ENCODE measurements at places on chromosomes 2 and 18. TPM values are rescaled to one million over a fixed set of nuclear protein-coding genes. Genes with fewer than 3 reads are reported as not detected.

The ASB18 gene
- total RNA-seq, result 0.50 TPM

The PID1 gene
- total RNA-seq, result 33.4 TPM

The SOCS6 gene
- 41.8 TPM for total RNA-seq

The TTN gene
- 4.5 TPM for total RNA-seq

The LYPD6 gene
- 31.0 TPM for total RNA-seq

The MYCN gene
- 7.9 TPM for total RNA-seq

The PLCL1 gene
- 22.0 TPM for total RNA-seq

The GPC1 gene
- total RNA-seq, result 27.2 TPM

The PLB1 gene
- 5.5 TPM for total RNA-seq

The PXDN gene
- total RNA-seq, result 42.8 TPM

The ATP8B1 gene
- total RNA-seq, result 12.0 TPM

The CXCR4 gene
- 19.2 TPM for total RNA-seq

The EIF5B gene
- total RNA-seq, result 21.5 TPM
